ENCODE measurements at places on chromosomes 5 and 9.

DNA sequence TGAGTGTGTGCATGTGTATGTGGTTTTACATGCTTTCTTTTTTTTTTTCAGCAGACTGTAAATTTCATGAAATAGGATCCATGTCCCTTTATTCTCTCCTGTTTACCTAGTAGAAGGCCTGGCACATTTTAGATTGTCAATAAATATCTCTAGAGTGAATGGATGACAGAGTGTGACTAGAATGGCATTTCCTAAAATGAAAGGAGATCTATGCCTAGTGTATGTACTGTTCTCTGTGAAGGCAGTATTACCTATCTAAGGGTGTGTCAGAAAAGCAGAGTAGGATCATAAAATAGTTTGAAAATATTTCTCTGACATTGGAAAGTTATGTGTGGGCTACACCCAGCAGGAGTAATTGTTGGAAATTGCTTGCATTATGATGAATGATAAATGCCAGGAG, 1876.0 kb upstream of the C9orf72 start:
- DNase-seq = no peak

GRCh38 chr9:4328723-4329122, 28.9 kb upstream of the GLIS3 start:
- no peak for DNase-seq

DNA sequence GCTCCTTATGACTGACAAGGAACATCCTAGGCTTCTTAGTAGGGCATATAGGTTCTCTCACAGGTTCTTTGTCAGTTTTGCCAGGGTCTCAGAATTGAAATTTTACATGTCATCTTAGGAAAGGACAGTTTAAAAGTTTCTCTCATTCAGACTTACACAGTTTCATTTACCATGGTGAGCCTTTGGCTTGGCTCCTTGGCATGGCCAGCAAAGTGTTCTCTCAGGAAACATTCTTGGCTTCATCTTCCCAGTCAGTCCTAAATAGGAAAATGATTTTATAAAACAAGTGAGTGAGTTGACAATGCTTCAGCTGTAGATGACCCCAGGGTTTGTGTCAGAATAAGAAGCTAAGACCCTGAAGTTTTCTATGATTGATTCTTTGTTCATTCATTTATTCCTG, 191.6 kb downstream of the PCSK5 start:
- no peak for DNase-seq

DNA sequence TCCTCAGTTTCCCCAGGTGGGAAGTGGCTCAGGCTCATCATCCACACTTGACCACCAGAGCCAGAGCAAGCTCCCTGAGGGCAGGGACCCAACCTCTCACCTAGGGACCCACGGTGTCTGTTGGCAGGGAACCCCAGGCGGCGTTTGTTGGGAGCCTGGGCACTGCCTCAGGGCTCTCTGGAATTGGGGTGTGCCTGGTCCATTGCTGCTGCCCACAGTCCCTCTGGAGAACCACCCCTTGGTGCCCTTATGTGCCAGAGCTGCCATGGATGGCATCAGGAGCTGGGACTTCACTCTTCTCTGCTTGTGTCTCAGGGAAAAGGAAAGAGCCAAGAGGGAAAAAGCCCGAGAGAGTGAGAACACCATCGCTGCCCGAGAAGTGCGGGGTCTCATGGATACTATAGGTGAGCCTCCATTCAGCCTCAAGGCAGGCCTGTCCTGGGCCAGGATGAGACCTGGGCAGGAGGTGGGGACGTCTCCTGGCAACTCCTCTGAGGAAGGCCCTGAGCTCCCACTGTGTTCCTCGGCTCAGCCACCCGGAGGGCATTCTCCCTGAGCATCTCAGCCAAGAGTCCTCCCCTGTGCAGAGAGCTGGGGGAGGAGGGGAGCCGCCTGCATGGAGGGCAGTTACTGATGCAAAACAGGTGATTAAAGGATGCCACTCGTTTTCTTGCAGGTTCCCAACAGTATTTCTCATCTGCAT, 4.5 kb downstream of the CCDC180 start:
- DNase-seq = no peak

GRCh38 chr5:158382473-158382872, 523.5 kb upstream of the CLINT1 start:
- peak; percentile 88 for DNase-seq

- no peak for DNase-seq
These were observed 301.0 kb downstream of the DOCK8 start for GRCh38 chr9:515665-516064.

- DNase-seq = peak; percentile 45
These were observed 3.6 kb upstream of the NPR3 start for GRCh38 chr5:32707418-32707997.

DNA sequence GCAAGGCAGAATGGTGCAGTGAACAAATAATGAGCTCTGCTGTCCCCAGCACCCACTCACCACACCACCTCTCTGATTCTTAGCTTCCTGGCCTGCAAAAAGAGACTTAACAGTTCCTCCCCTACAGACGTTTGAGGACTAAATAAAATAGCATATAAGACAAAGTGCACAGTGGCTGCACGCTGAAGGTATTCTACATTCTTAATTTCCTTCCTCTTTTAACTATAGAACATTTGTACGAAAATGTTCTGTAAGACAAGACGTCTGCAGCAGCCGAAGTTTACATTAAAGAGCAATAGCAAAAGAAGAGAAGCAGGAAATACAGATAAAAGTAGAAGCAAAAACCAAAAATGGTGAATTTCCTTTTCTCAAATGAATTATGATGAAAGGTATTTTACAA, 15.7 kb downstream of the FBN2 start:
- no peak for DNase-seq

GRCh38 chr5:153159616-153160015, 330.9 kb upstream of the GRIA1 start:
- no peak for DNase-seq

DNA sequence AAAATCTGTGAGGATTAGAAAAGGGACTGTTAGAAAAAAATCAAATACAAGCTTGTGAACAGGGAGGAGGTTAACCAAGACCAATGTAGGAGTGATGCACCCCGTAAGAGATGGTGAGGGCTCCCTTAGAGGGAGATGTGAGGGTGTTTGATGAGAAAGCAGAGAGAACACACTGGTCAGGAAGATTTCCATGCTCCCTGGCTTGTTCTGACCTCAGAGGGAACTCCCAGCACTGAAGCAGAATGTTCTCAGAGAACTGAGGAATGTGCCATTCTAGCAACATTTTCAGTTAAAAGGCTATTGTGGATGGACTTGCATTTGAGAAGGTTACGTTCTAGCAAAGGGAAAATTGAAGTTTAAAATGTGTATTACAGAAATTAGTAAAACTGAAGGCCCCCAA, 110.6 kb downstream of the HTR4 start:
- no peak for DNase-seq

GRCh38 chr5:60370508-60370907, 329.5 kb downstream of the DEPDC1B start:
- no peak for DNase-seq

- DNase-seq = no peak
These were observed 176.5 kb downstream of the PDE4D start for GRCh38 chr5:59716966-59717500.

GRCh38 chr9:5111696-5112095, 73.7 kb downstream of the INSL6 start:
- DNase-seq = no peak

DNA sequence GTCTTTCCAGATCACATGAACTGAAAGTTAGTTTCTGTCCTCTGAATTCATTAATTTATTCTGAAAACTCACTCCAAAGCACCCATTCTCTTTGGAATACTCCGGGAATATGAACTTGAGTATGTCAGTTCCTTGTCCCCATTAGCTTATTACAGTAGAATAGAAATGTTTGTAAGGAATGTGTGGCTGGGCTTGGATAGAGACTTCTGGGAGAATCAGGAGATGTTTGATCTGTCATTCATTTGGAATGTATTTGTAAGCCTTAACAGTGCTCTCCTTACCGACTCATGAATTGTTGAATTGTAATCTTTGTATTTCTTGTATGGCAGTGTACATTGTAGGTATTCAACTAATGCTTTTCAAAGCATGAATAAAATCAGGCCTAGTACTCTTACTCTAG, 548.4 kb downstream of the LRRC70 start:
- DNase-seq = no peak

DNA sequence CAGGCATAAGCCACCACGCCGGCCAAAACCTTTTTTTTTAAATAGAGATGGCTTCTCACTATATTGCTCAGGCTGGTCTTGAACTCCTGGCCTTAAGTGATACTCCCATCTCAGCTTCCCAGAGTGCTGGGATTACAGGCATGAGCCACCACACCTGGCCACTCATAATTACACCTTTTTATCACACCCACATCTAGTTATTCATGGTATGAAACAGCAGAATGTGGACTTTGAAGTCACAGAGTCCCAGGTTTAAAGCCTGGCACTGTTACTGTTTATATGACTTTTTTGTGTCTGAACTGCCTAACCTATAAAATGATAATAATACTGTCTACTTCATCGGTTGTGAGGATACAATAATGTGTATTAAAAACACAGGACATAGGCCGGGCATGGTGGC, 23.1 kb downstream of the ZNF346 start:
- DNase-seq = no peak

DNA sequence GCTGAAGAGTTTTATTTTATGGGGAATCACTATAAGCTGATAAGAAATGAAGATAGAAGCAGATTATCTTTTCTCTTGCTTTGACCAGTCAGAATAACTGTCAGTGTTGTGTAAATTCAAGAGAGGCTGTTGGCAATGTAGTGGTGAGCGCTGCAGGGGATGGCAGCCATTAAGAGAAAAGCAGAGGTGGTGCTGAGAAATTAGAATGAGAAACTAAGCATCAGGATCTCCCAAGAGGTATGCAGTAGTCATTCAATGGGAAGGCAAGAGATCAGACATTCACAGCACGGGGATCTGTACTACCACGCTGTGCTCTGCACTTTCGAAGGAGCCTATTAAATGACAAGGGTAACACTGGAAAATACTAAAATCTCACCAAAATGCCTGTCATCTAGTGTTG, 768.5 kb upstream of the ACO1 start:
- DNase-seq = no peak

Data from suppressor macrophage treated with lipopolysaccharide for 4 hours (primary cell).